Kidney capillary endothelial cell (primary cell): ENCODE measurements at places on chromosomes 5 and 9.

GRCh38 chr9:107969141-107969540 is 479.6 kb upstream of the KLF4 start:
- no peak for DNase-seq

DNA sequence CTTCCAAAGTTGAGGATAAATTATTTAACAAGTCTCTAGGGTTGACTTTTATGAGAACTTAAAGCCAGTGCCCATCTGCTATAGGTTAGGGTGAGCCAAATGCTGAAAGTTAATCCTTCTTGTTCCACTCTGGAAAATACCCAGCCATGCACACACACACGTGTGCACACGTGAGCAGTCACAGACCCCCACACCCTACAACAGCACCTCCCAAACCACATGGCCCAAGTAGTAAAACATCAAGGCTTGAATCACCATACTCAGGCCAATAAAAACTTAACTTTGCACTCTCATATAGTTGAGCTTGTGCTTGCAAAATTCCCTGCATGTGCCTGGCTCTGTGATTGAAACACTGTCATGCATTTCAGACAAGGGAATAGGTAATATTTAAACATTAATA is 467.6 kb downstream of the ARHGEF28 start:
- DNase-seq, result no peak

DNA sequence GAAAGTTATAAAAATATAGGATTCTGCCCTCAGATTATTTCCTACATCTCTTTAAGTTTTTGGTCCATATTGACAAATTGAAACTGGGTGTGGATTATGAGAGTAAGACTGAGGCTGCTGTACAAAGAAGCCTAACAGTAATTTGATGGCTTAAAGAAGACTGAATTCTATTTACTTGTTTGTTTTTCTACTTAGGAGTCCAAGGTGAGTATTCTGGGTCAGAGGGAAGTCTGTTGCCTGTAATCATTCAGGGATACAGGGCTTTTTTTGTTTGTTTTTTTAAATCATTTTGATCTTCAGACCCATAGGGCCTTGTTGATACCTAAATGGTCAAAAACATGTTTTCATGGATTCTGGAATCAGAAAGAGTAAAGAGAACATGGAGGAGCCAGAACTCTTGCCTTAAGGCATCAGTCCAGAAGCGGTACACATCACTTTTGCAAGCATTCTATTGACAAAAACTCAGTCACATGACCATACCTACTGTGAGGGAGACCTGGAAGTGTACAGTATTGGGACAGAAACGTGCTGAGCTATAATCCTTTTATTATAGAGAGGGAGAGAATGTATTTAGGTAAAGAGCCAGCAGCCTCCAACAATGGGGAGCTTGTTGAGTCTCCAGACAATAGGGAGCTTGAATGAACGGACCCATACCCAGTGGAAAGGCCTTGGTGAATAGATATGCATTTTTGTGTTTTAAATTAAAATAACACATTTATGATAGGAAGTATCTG is 102.7 kb downstream of the LRRC70 start:
- DNase-seq, result no peak

GRCh38 chr9:73215249-73215648 is 63.6 kb downstream of the ANXA1 start:
- DNase-seq, result no peak

GRCh38 chr5:146722361-146722779 is 156.2 kb downstream of the PPP2R2B start:
- no peak for DNase-seq

DNA sequence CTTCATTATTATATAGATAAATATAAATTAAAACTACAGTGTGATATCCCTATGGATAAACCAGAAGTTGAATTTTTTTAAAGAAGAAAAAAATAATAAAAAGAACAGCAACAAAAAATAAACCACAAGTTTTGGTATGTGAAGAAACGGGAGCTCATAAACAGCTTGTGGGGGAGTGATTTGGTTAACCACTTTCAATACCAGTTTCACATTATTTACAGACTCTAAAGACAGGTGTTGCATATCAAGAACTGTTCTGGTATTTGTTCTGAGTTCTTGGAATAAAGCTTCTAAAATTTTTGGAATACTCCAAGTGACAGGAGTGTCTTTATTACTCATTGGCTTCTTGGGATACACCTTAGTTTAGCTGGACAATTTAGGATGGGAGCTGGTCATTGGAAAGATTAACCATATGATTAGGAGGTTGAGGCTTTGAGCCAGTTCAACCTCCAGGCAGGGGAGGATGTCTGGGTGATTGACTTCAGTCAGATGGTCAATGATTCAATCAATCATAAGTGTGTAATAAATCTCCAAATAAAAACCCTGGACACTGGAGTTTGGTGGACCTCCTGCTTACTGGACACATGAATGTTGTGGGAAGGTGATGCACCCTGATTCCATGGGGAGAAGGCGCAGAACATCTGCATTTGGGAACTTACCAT is 2223.1 kb upstream of the C9orf72 start:
- DNase-seq, result no peak

DNA sequence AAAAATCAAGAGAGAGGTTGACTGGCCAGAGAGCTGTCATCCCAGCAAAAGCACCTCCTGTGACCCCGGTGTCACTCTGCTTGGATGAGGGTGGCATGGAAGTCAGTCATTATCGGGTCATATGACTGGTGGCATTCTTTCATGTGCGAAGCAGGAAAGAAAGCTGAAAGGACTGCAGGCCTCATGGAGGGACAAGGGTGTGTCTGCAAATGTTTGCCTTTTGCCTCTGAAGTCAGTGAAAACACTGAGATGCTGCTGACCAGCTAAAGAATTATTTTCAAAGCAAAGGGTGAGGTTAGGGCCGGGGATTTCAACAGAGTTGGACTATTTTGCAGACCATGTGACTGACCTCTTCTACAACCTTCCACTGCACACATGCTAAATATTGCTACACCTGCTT is 298.3 kb downstream of the CSNK1G3 start:
- no peak for DNase-seq

- peak; percentile 36 for DNase-seq
Observed at GRCh38 chr5:138438724-138439476, at the start of gene REEP2. Gene REEP2, plus strand, starts transcription at chr5:138439057. Its CDS starts 152 bp downstream, at chr5:138439209.

- DNase-seq, result no peak
Observed at GRCh38 chr5:134125039-134126015, 10.8 kb downstream of the TCF7 start.

- DNase-seq, result no peak
Observed at GRCh38 chr5:35345222-35345621, 114.9 kb upstream of the PRLR start.

- no peak for DNase-seq
Observed at GRCh38 chr9:69453746-69454145, 128.7 kb downstream of the ENTREP1 start.

DNA sequence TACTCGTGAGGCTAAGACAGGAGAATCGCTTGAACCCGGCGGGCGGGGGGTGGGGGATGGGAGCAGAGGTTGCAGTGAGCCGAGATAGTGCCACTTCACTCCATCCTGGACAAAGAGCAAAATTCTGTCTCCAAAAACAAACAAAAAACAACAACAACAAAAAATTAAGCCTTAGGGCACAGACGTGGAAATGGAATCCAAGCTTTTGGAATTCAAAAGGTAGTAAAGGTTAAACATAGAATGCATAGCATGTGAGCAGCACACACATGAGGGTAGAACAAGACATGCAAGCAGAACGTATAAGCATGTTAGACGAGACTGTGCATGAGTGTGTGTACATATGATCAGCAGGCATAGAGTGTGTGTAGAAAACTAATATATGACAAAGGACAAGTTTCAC is 68.0 kb downstream of the PTBP3 start:
- DNase-seq, result no peak

DNA sequence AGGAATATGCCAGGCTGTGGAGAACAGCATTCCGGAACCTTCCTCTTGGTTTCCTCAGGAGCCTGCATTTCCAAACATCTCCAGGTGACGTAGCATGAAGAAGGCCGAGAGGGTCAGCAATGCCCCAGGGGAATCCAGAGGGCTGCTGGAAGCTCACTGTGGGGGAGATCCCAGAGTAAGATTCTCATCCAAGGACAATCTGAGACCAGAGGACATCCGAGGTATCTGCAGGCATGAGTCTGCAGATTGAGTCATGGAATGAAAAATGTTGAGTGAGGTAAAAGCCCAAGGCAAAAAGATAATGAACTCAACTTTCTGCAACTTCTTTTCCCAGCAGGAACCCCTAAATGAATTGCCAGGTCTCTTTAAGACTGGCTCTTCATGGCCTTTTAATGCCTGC is 73.5 kb downstream of the KIF4B start:
- no peak for DNase-seq

DNA sequence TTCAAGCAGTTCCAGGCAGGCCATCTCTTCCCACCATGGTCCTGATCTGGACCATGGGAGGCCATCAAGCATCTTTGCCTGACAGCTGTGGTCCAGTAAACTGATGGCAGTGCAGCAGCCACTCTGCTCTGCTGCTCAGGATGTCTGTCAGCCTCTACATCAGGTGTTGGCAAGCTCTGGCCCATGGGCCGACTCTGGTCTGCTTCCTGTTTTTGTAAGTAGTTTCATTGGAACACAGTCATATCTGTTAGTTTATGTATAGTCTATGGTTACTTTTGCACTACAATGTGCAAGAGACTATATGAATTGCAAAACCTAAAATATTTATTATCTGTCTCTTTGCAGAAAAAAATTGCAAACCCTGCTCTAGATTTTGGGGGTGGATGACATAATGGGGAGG is 225.0 kb downstream of the KCTD16 start:
- no peak for DNase-seq

DNA sequence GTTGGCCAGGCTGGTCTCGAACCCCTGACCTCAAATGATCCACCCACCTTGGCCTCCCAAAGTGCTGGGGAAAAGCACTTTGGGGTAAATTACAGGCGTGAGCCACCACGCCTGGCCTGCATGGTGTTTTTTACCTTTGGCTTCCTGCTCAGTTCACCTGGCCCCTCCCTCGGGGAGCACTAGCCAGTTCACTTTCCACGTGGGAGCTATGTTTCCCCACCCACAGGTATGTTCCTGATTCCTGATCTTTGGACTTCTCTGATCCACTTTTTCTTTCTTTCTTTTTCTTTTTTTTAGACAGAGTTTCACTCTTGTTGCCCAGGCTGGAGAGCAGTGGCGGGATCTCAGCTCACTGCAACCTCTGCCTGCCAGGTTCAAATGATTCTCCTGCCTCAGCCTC is 15.8 kb downstream of the DAB2IP start:
- no peak for DNase-seq

DNA sequence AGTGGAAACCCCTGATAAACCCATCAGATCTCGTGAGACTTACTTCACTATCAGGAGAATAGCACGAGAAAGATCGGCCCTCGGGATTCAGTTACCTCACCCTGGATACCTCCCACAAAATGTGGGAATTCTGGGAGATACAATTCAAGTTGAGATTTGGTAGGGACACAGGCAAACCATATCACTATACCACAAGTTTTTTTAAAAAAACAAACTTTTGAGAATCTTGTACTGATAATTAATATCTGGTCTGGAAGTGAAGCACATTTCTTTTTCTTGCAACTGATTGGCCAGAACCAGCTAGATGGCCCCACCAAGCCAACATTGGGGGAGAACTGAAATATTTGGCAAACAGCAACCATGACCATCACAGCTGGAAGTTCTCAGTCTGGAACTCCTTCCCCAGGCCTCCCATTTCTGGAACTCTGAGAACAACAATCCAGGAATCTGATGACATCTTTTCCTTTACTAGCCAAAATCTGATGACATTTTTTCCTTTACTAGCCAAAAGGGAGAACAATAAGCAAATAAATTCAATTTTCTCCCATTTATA is 51.8 kb upstream of the CDKN2B start:
- no peak for DNase-seq

DNA sequence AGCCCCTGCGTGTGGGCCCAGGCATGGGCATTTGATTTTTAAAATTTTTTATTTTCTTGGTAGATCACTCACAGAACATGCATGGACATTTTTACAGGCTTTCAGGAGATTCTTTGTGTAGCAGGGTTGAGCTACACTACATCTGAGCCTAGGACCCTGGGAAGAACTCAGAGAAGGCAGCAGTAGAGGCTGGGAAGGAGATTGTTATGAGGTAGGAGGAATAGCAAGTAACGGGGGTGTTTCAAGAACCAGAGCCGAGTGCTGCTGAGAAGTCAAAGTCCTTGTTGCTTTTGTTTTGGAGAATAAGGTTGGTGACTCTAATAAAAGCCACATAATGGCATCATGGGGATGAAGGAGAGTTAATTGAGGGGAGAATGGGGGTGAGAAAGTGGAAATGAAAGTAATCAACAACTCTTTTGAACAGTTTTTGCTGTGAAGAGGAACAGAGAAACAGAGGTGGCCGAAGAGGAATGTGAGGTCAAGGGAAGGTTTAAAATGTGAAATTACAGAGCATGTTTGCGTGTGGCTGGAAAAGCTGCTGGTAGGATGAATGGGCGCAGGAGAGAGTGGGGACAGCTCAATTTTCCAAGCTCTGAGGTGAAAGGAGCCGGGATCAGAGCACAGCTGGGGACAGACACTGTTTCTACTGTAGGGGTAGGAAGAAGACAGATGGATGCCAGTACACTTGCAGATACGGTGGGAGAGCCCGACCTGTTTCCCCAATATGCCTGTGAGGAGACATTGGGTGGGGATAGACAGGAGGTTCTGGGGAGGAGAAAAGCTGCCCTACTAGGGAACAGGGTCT is 4.7 kb upstream of the PDLIM7 start:
- no peak for DNase-seq

DNA sequence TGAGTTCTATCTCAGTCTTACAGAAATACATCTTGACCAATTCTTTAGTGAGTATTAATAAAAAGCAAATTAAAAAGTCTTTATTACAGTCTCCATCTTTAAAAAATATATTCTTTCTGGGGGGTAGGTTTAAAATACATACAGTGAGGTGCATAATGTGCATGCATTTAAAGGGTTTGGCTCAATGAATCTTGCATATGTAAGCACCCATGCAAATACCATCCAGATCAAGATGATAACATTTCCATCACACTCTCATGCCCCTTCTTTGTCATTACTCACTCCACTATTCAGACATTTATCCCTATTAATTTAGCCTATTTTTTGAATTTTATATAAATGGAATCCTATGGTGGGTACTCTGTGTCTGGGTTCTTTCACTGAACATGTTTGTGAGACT is 113.0 kb downstream of the APBA1 start:
- no peak for DNase-seq

GRCh38 chr9:122087406-122088200 is 5.5 kb downstream of the TTLL11 start:
- no peak for DNase-seq

DNA sequence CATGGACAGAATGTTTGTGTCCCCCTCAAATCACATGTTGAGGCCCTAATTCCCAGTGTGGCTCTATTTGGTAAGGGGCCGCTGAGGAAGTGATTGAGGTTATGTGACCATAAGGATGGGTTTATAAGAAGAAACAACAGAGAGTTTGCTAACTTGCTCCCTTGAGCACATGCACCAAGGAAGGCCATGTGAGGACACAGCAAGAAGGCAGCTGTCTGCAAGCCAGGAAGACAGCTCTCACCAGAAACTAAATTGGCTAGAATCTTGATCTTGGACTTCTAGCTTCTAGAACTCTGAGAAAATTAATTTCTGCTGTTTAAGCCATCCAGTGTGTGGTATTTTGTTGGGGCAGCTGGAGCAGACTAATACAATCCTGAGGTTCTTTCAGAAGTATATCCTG is 35.2 kb upstream of the CDC42SE2 start:
- DNase-seq, result no peak

GRCh38 chr9:90905822-90906221 is 104.2 kb downstream of the SYK start:
- DNase-seq, result no peak

GRCh38 chr9:119004618-119004990 is 364.6 kb downstream of the BRINP1 start:
- DNase-seq, result no peak
